NCI-H187 (cell line): ENCODE measurements at places on chromosomes 13 and 19.

GRCh38 chr13:112837371-112838037 is 131.5 kb upstream of the MCF2L start:
- no peak for DNase-seq

DNA sequence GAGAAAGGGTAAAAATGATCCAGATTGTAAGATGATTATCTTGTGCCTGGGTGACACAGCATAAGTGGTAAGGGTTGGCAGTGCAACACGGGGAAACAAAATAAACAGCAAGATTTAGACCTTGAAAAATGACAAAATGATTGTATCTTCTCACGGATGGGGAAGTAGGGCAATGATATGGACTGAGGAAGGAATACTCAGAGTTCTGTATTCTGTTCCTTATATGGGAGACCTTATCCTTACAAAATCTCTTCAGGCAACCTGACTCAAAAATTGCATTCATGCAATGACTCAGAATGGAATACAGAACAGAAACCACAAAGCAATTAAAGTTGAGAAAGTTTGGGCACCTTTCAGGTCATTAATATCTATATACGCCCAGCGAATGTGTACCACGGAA is 149.0 kb downstream of the HS6ST3 start:
- no peak for DNase-seq

GRCh38 chr13:42644841-42645240 is 70.9 kb downstream of the TNFSF11 start:
- DNase-seq, result no peak

DNA sequence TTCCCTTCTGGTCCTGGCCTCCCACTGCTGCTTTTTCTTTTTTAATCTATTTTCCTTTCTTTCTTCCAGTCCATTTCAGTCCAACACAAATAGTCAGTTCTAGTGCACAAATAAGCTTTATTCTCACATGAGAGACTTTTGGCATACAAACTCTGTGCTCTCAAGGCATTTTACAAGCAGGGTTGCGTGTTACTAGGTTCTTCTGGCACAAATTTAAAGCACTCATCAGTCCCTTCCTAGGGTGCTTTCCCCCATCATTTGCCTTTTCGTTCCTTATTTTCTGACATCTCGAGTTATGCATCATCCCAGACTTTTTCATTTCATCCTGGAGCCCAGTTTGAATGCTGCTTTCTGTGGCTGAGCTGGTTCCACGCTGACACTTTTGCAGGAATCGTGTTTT is 29.8 kb upstream of the IL17D start:
- DNase-seq, result no peak

DNA sequence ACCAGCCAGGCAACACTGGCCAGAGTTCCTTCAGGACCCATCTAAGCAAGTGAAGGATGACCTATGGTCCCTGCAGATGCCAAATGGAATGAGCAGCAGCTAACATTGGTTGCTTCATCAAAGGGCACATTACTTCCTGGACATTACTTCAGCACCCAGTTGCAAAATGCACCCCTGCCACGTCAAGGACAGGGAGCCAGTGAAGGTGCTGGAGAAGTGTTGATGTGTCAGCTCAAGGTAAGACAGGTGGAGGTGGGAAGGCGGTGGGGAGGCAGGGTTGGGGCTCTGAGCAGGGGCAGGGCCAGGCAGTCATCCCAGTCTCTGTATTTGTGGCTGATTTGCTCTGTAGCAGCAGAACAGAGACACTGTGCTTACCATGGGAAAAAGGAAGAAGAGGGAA is 14.6 kb downstream of the CSNK1A1L start:
- no peak for DNase-seq

DNA sequence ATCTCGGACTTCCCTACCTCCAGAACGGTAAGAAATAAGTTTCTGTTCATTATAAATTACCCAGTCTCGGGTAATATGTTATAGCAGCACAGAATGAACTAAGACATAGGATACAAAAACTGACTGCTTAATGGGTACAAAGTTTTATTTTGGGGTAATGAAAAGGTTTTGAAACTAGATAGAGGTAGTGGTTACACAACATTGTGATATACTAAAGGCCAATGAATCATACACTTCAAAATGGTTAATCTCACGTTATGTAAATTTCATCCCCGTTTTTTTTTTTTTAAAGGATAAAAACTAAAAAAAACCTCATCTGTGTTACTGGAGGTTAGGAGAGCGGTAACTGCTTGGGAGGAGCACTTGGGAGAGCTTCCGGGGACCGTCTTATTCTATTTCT is 23.5 kb downstream of the AKT2 start:
- no peak for DNase-seq

- no peak for DNase-seq
Measured at GRCh38 chr19:45790942-45791341, 1.7 kb downstream of the DMWD start.

- DNase-seq, result peak; percentile 80
Measured at GRCh38 chr19:18117692-18118378, 20.3 kb downstream of the MAST3 start.

DNA sequence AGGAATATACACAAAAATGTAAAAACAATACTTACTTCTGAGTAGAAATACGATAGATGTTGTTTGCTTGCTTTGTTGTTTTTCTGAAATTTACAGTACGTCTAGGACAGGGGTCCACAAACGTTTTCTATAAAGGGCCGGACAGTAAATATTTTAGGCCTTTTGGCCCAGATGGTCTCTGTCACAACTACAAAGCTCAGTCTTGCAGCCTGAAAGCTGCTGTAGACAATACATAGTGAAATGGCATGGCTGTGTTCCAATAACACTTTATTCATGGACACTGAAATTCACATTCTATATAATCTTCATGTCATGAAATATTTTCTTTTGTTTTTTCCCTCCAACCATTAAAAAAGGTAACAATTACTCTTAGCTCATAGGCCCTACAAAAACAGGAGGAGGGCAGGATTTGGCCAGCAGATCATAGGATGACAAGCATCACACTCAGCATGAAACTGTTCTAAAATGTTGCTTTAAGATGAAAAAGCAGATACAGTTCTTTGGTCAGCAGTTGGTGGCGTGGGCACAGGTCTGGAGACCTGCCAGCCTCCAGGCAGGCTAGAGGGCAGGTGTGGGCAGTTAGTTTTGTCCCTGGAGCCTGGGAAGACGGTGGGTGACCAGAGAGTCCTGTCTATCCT is at the start of gene EDDM13:
EDDM13 (plus strand) TSS at position 588 of the 638 bp plus-strand sequence. CDS start 87 bp downstream, outside the sequence.
- DNase-seq, result no peak

GRCh38 chr13:110774051-110774450 is 60.6 kb downstream of the ING1 start:
- DNase-seq, result no peak

DNA sequence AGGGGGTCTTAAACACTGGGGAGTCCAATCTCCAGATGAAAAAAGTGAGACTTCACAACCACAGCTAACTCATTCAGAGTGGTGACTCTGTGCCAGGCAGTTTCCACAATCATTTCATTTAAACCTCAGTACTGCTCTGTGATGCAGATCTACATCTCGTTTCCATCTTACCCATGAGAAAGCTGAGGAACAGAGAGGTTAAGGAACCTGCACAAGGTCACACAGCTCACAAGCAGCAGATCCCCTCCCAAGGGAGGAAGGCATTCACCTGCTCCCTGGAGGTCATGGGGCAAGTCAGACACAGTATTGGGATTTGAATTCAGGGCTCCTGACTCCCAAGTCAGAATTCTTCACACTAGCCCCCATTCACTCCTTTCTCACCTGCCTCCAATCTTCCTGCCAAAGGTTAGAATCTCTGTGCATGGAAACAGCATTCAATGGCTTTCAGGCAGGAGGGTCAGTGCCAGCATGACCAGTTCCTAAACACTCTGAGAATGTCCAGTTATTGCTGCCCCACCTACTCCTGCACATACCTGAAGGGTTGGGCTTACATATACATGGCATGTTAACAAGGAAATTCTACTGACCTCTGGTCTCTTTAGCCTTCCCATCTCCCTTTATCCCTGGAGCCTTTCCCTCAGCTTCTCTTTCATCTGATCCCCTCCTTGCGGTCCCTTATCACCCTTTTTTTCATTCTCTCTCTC is 1.9 kb downstream of the CABP5 start:
- no peak for DNase-seq

DNA sequence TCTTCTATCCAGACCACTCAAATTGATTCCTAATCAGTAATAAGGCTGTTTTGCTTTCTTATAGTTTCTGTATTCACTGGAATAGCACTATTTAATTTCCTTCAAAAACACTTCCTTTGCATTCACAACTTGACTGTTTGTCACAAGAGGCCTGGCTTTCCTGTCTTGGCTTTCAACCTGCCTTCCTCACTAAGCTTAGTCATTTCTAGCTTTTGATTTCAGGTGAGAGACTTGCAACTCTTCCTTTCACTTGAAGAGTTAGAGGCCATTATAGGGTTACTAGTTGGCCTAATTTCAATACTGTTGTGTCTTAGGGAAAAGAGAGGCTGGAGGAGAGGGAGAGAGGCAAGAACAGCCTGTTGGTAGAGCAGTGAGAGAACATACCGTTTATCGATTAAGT is 47.0 kb downstream of the SACS start:
- DNase-seq, result no peak

DNA sequence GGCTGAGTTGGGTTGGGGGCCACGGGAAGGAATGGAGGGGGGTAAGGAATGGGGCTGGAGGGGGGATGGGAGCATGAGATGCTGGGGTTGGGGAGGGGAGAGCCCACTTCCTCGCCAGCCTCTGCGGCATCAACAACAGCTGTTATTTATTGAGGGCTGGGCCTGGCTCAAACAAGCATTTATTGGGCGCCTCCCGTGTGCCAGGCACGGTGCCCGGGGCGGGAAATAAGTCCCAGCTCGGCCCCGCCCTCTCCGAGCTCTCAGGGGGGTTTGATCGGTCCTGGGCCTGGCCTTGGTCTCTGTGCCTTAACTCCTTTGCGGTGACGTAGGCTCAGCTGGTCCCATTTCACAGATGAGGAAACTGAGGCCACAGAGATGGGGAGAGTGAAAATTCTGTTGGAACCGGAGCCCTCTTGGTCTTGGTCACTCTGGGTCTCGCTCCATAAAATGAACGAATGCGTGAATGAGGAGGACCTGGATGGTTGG is 919 bp upstream of the ADAMTS10 start:
- no peak for DNase-seq

- no peak for DNase-seq
Measured at GRCh38 chr13:33319859-33320258, 34.3 kb upstream of the STARD13 start.

- no peak for DNase-seq
Measured at GRCh38 chr19:6861683-6862286, 25.6 kb upstream of the ADGRE1 start.

DNA sequence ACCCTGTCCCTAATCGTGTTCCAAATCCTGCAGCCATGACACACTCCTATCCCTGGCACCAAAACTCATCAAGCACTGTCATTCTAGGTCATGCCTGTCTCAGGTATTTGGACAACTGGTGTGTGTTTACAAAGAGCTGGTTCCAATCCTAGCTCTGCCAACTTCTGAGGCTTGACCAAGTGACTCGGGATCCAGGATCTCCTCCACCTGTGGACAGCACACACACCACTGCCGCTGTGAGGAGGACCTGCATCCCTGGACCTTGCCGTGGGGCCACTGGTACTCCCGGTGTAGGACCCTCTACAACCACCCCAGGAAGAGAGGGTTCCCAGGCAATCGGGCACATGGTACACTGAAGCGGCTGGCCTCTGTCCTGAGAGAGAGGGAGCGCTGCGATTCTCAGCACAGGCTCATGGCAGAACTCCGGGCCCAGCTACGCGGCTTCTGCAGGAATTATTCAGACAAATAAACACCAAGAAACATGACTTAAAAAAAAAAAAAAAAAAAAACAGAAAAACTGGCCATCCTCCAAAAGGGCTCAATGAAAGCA is 20.4 kb downstream of the MLLT1 start:
- no peak for DNase-seq

DNA sequence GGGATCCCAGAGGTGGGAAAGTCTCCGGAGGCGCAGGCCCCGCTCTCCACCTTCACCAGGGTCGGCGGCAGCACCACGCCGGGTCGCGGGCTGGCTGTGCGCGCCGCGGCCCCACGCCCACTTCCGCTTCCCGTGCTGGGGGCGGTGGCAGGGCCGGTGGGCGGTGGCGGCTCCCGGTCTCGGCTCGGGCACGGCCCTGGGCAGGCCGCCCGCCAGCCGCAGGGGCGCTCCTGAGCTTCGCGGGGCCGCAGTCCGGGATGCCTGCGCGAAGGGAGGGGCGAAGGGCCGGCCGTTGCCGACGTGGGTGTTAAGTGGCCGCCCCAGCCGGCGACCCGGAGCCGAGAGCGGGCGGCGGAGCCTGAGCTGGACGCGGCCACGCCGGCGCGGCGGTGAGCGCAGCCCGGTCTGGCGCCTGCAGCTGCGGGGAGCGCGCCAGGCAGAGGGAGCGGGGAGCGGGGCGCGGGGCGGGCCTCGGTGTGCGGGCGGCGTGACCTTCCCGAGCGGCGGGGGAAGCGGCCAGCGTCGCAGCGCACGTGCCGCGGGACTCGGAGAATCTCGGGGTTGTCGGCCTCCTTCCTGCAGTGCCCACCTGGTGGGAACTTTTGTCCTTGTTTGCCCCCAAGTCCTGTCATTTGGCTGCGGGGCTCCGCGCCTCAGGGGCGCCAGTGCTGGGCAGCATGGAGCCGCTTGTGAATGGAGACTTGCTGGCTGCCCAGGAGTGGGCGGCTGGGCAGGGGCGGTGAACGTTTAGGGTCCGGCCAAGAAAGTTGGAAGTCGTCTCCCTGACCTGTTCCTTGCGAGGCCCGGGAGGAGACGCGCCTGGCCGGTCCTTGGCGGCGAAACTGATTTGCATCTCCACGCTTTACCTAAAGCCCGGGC is at the start of gene SLC25A15:
SLC25A15 (plus strand) TSS at position 337 of the 879 bp plus-strand sequence. CDS start 3,616 bp downstream, outside the sequence.
- peak; percentile 34 for DNase-seq

GRCh38 chr13:99626461-99627082 is 125.3 kb downstream of the TM9SF2 start:
- DNase-seq, result no peak

DNA sequence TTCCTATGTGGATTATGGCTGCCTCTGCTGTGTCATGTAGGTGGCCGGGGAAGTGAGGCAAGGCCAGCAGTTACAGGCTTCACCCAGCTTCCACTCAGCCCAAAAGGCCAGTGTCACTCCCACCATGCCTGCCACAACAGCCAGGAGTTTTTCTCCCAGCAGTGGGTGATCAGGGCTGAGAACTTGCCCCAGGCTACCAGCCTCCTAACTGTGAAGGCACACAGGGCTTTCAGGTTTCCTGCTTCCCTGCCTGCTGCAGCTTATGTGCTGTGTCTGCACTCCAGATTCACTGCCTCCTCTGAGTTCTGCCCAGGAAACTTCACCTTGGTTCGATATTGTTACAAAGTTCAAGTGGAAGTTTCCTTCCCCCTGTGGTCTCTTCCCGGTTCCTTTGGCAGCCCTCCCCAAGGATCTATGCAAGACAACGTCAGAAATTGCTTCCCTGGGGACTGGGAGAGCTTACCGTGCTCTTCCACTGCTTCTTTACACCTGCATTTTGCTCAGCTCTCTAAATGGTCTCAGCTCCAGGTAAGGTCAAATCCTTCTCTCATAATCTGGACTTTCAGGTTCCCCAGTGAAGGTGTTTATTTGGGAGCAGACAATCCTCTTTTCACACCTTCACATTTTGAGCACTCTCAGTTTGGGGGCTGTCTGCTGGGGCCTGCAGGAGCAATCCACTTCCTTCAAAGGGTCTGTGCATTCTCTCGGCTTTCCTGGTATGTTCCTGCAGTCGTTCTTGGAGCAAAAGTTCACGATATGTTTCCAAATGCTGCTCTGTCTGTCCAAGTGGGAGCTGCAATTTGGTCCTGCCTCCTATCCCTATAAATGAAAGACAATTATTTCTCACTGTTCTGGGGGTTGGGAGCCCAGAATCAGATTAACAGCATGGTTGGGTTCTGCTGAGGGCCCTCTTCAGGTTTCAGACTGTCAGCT is 1730.1 kb upstream of the PRR20A start:
- no peak for DNase-seq
